ENCODE measurements at places on chromosomes 16 and 17.

DNA sequence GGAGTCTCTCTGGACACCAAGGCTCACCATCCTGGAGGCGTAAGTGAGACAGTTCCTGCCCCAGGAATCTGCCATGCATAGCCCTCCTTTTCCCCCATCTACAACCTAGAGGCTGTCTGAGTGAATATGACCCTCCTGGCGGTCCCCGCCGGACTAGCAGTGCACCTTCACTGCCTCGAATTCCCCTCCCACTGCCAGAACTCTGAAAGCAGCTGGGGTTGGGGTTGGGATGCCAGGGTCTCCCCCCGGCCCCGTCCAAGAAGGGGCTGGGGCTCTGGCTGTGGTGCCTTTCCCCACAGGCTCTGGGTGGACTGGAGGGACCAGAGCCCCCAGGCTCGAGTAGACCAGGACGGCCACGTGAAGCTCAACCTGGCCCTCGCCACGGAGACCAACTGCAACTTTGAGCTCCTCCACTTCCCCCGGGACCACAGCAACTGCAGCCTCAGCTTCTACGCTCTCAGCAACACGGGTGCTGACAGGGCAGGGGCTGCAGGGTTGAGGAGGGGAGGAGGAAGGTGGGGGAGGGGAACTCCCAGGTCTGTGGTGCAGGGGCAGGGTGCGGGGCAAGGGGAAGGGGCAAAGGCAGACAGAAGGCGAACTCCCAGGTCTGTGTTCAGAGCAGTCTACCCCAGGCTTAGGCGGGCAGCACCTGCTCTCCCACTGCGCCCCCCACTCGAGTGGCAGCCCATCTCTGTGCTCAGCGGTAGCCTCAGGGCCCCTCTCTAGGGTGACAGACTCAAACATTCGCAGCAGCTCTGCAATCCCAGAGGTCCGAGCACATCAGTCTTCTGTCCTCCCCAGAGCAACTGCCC is 1.2 kb downstream of the ZACN start:
- ATAC-seq: peak; percentile 28

DNA sequence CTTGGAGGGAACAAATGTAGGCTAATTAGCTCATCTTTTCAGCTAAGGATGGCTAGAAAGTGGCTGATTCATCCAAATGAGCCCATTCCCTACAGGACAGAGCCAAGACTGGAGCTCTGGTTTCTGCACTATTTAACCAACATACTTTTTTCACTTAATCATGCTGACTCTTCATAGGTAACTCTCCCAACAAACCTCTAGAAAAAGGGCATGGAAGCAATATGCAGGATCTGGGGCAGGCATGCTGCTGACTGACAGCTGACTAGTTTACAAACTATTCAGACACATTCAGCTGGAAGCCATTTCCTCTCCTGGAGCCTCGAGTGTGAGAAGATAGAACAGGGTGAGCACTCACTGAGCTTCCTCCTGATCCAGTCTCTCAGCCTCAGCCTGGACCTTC is 6.2 kb downstream of the BECN1 start:
- no peak for ATAC-seq

DNA sequence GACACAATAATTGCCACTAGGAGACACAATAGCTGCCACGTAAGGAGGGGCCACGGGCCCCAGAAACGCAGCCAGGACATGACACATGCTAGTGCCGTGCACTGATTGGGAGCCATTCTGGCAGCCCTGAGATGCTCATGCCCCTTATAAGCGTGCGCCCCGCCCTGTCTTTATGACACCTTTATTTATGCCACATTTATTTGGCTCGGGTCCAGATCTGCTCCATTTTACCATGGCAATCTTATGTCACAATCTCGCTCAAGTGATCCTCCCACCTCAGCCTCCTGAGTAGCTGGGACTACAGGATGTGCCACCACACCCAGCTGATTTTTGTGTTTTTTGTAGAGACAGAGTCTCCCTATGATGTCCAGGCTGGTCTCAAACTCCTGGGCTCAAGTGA is 43.8 kb upstream of the NF1 start:
- ATAC-seq: no peak

GRCh38 chr17:7530023-7530900 is 18.6 kb upstream of the TNFSF12 start:
- no peak for ATAC-seq
